ENCODE measurements at places on chromosomes 13 and 19.

DNA sequence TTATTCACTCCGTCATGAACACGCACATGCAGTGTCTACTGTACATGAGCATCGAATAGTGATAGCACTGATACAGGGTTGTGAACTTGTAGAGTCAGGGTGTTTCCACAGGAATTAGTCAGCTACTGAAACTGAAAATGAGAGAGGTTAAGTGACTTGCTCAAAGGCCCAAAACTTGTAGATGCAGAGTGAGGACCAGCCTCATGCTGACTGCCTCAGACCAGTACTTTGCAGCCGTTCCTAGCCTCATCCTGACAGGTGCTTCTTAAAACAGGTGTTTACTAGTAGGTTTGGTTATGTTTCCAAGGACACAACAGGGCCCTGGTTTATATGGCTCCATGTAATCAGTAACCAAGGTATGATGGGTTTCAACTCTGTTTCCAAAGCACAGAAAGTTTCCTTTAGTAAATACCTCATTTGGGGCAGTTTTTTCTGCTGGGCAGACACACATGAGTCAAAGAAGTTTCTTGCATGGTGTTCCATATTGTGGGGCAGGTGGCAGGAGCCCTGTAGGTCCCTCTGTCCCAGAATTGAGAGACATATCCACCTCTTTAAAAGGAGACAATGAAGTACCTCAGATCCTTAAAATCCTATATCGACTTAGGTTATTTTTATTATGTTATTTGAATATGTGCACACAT lies 16.0 kb downstream of the FGF9 start:
- DNase-seq, result no peak

- DNase-seq, result no peak
These were observed 2.0 kb upstream of the INAFM1 start for GRCh38 chr19:47272448-47273312.

DNA sequence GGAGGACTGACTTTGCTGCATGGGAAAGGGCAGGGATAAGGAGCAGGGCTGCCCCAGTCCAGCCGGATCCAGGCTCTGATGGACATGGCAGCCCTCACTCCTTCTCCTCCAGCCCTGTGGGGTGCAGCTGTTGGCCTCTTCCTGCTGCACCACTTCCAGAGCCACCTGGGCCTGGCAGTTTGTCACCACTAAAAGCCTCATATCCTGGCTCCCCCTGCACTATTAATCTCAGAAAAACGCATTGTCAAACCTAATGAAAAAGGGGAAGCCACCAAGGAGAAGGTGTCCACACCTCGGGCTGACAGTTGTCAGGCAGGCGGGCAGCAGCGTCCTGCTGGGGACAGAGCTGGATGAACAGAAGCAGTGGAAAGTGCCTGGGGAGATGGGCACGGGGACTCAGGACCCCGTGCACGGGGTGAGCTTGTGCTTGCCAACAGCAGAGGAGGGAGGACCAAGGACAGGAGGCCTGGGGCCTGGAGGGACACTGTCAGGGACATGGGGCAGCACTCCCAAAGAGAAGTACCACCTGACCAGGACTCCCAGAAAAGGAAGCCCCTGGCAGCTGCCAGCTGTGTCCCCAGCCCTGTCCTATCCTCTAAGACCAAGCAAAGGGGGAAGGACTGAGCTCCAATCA lies 151.1 kb upstream of the TSHZ3 start:
- no peak for DNase-seq

GRCh38 chr19:16164222-16164890 lies 9.0 kb downstream of the CIB3 start:
- no peak for DNase-seq

DNA sequence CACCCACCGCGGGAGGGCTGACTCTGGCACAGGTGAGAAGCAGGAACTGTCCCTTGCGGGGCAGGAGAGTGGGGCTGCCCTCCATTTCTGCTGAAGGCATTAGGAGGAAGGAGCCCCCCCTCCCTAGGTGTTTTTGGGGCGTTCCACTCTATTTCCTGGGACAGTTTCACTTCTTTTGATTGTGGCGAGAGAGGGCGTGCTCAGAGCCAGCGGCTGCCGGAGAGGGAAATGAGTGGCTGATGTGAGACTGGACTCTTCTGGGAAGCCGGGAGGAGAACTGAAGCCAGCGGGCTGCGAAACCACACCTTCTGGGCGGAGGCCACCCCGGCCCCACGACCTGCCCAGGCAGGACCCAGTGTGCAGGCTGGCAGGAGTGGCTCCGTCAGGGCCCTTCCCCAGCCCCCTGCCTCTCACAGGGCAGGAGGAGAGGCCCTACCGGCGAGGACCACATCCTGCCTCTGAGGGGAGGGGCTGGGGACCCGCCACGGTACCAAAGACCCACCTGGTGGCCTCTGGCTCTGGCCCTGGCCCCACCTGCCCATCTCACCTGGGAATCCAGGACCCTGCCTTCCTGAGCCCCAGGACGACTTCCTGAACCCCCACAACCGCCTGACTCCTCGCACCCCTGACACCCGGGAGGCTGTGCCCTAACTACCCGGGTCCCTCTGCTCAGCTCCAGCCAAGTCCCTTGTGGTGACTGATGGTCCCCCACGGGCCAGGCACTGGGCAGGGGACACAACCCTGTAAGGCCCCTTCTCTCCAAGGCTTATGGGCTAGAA lies 25.9 kb downstream of the MPND start:
- DNase-seq, result no peak

DNA sequence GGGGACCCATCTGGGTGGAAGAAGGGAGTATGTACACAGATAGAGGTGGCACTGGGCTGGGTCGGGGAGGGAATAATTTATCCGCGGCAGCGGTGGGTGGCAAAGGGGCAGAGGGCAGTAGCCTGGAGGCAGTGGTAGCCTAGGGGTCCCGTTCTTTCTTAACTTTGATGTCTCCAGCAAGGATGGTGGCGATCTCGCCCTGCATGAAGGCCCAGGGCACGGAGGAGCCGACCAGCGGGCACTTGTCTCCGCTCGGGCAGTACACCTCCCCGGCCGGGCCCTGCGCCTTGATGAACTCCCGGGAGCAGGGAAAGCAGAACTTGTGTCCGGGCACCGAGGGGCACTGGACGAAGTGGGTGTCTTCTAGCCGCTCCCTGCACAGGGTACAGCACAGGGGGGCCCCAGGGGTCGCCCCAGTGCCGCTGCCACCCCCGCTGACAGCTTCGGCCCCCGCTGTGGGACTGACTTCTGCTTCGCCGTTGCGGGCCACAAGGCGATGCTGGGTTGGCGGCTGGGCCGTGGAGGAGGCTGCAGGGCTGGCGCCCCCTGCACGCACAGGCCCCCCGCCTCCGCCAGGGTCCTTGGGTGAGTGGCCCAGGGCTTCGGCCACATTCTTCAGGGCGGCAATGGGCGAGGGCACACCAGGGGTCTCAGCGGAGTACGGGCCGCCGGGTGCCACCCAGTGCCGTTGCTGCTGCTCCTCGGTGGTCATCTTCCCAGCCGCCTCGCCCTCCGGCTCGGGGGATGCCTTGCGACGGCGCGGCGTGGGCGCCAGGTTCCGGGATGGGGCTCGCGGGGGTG lies 1.9 kb downstream of the IRF2BP1 start:
- no peak for DNase-seq

DNA sequence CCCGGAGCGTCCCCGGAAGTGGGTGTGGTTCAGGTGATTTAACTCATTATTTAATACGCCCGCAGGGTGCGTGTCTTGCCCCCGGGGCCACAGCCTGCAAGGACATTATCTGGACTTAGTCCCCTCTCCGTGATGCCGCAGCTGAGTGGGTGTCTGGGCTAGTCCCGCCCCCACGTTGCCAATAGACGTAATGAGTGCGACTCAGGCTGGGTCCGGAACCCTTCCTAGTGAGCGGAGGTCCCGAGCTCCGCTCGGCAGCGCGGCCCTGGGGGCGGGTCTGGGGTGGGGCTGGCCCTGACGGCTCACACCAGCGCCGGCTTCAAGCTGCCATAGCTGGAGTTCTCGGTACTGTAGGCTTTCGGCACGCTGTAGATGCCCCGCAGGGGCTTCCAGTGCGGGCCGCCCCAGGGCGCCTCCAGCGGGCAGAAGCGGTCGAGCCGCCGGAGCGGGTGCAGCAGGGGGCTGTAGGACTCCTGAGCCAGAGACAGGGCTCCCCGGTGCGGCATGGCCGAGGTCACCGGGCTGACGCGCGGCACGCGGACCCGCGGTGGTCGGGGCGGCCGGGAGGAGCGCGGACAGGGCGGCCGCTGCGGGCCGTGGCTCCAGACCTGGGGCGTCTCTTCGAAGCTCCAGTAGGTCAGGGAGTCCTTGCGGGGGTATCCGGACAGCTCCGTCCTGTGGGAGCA lies 918 bp upstream of the LHB start:
- no peak for DNase-seq

DNA sequence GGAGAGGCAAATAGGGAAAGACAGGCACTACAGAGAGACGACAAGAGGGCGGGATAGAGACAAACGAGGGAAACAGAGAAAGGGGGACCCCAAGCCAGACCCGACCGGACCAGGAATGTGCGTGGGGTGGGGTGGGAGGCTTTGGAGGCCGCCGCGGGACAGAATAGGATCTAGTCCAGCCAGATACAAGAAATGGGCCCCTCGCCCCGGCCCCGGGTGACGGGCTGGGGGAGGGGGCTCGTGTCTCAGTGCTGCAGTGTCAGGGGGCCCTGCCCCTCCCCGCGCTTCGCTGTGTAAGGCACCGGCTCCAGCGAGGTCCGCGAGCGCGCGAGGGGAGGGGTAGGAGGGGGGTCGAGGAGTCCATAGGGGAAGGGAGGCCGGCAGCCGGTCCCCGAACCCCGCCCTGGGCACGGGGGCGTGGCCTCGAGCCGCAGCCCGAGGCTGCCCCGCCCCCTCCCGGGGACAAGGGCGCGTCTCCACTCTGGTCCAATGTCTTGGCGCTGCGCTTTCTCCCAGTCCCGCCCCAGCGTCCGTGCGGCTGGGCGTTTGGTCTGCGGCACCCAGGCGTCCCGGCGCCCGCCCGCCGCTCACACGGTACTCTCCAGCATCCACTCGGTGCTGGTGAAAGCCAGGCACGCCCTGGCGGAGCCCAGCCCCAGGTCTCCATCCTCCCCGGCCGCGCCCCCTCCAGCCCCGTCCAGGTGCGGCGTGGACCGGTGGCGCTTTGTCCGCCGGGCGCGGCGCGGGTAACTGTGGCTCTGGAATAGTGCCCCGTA lies 11.0 kb downstream of the IFNL1 start:
- no peak for DNase-seq

- no peak for DNase-seq
These were observed 11.6 kb downstream of the ZNF578 start for GRCh38 chr19:52464798-52465470.

DNA sequence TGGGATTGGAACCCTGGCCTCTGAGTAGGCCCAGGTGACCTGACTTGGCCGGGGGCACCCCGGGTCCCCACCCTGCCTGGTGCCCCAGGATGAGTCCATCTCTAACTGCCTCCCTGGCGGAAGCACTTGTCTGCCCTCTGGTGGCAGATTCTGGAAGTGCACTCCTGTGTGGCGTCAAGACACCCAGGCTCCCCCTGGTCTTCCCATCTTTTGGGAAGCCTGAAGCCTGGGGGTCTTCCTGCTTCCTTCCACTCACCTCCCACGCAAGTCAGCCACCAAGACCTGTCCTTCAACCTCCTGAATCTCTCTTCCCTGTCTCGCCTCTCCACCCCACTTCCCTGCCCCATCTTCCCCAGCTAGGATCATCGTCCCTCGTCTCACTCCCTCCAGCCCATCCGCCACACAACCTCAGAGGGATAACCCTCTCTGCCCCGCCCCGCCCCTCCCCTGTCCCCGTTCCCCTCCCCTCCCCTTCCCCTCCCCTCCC lies 7.4 kb downstream of the RABAC1 start:
- no peak for DNase-seq

DNA sequence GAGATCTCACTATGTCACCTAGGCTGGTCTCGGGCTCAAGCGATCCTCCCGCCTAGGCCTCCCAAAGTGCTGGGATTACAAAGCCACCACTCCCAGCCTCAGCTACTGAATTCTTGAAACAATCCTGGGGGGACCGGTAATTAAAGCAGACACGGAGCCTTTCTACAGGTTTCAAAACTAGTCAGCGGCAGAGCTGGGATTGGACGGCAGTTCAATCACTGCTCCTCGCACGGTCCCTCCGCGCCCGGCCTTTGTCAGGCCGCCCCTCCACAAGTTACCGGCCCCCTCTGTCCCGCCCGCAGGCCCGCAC lies 229 bp downstream of the BORCS8 start:
- no peak for DNase-seq

DNA sequence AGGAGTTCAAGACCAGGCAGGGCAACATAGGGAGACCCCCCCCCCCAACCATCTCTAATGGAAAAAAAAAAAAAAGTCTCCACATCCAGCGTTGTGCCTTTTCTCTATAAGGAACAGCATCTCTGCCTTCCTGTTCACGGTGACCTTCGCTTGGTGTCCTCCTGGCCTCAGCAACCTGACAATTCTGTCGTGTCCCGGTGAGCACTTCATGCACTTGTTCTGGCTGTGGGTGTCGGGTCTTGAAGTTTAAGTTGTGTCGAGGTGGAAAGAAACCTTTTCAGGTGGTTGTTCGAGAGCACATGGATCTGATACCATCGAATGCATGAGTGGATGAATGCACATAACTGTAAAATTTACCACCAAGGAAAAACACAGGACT lies 594 bp downstream of the ZNF559 start:
- no peak for DNase-seq

Measured in NCI-H2081 treated with DMSO at 0.1 percent for 48 hours (cell line).